ENCODE measurements at places on chromosomes 12 and 14.

DNA sequence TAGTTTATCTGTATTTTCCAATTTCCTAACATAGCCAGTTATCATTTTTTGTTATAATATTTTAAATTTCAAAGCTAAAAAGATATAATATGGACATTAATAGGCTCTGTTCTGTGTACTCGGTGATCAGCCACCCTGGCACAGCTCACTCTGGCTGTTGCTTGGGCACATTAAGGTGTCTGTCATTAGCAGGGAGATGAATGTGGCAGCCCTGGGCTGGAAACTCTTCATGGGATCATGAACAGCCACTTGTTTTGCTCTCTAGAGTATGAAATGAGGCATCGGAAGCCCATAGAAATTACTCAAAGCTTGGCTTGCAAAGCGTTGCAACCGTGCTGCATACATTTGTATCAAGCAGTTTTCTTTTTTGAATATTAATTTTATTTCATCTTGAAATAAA, 233.2 kb downstream of the DACT1 start:
- no peak for DNase-seq

- DNase-seq = no peak
Measured at GRCh38 chr14:91056361-91056760, 4.1 kb downstream of the RPS6KA5 start.

GRCh38 chr12:131789638-131790037, 38.6 kb upstream of the MMP17 start:
- DNase-seq = no peak

GRCh38 chr14:71693381-71693780, 238.8 kb upstream of the RGS6 start:
- no peak for DNase-seq

GRCh38 chr14:58243790-58244555, 670 bp upstream of the PSMA3 start:
- DNase-seq = peak; percentile 89

DNA sequence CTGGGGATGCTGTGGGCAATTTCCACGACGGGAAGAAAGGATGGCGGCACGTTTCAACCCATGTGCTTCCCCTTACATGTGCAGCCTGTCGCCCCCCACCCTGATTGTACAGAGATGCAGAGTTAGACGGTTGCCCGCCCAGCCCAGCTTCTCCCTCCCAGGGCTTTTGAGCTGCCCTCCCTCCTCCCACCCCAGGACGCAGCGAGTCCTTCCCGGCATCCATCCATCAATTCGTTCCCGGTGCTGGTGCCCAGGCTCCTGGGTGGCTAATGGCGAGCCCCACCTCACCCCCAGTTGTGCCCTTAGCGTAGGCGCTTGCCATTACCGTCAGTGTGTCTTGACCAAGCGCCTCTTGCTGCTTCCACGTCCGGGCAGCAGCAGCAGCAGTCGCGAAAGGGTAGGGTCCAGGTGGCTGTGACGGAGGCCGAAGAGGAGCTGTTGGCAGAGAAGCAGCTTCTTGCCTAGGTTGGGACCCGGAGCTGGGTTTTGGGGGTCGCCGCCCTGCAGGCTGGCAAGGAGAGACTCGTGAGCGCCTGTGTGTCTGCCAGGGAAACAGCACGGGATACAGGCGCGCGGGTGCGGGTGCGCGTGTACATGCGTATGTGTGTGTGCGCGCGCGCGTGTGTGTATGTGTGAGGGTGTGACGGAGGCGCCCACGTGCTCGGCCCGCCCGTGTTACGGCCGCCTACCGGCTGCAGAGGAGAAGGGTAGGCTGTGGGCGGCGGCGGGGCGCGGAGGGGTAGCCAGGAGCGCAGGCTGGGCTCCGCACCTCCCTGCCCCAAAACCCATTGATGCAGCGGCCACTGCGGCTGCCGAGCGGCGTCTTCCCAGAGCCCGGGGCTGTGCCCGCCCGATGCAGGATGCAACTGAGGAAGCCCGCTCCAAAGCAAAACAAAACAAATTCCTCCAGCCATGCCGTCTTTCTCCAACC, at the start of gene SLC6A15:
SLC6A15 (minus strand) TSS at position 602 of the 931 bp plus-strand sequence. CDS start 20,679 bp downstream, outside the sequence.
- no peak for DNase-seq

GRCh38 chr12:110266381-110266960, 14.6 kb upstream of the ATP2A2 start:
- DNase-seq = no peak

GRCh38 chr14:88611878-88612277, 49.0 kb downstream of the ZC3H14 start:
- no peak for DNase-seq

DNA sequence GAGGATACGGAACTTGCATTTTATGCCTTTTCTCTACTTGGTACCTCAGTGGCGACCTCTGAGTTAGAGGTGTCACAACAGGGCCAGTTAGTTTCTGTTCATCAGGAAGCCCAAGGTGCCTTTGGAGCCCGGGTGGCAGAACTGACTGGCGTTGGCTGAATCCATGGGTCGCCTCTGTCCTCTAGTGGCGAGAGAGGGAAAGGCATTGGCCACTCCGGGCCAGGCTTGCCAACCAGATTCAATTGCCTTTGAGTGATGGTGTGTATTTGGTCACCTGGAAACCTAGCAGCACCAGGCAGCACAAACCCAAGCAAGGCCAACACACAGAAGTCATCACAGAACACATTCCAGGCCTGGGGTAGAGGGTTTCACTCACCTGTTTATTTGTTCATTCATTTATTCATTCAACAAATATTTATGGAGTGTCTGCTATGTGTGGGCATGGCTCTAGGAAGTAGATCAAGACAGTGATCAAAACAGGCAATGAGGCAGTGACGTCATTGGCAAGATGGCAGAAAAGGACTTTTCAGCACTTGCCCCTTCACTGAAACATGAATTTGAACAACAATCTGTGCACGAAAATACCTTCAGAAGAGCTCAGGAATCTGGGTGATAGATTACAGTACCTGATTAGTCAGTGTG, 40.5 kb upstream of the KCNA5 start:
- peak; percentile 72 for DNase-seq

GRCh38 chr12:45727980-45728629, 1.4 kb upstream of the ARID2 start:
- peak; percentile 60 for DNase-seq

- no peak for DNase-seq
Measured at GRCh38 chr12:28771968-28772367, 377.1 kb upstream of the FAR2 start.

DNA sequence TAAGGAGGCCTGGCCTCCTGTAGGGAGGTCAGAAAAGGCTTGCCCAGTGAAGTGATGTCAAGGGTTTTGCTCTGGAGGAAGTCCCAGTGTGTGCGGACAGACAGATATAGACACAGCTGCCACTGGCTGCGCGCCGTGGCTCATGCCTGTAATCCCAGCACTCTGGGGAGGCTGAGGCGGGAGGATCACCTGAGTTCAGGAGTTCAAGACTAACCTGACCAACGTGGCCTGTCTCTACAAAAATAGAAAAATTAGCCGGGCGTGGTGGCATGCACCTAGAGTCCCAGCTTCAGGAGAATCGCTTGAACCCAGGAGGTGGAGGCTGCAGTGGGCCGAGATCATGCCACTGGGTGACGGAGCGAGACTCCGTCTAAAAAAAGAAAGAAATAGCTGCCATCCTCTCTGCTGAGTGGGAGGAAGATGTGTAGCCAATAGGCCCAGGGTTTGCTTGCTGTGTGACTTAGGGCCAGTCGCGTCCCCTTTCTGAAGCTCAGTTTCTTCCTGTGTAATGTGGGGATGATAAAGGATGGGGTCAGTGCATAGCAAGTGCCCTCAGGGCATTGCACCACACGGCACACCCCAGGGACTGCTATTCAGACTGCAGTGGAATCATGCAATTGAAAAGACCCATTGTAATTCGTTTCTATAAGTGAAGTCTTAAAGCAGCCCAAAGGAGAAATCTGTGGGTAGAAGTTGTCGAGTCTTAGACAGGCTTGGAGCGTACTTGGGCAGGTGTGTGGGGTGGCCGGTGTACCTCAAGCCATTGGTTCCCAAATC, 18.7 kb upstream of the MLEC start:
- DNase-seq = no peak

DNA sequence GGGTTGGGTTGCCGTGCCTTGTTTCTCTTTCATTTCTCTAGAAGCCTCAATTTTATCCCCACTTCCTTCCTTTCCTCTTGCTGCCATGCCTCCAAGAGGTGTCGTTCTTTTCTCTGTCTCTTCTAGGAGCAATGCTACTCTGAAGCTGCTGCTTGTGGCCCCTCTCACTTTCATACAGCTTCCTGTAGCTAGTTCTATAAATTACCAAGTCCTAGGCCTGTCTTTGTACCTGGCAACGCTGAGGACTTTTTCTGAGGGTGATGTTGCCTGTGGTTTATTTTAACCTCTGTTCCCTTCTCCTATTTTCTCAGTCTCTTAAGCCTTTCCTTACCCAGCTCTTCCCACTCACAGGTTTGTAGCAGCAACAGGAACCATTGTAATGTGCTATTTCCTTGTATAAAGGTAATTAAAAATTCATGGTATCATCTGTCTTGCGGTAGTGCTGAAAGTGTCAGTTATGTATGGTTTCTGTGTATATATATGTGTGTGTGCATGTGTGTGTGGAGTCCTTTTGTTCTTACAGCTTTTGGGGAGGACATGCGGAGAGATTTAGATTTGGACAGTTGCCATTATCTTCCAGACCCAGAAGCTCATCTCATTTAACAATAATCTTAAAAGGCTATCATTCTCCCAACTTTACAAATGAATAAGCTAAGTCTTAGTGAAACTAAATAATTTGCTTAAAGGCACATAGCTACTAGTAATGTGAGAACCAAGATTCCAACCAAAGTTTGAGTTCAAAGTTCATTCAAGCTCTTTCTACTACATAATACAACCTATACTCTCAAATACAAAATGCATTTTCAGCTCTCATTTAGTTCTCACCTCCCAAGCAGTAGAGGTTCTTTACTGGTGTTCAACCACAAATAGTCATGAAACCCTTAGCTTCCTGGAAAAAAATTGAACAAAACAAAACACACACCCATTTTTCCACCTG, 43.8 kb downstream of the DDHD1 start:
- no peak for DNase-seq

DNA sequence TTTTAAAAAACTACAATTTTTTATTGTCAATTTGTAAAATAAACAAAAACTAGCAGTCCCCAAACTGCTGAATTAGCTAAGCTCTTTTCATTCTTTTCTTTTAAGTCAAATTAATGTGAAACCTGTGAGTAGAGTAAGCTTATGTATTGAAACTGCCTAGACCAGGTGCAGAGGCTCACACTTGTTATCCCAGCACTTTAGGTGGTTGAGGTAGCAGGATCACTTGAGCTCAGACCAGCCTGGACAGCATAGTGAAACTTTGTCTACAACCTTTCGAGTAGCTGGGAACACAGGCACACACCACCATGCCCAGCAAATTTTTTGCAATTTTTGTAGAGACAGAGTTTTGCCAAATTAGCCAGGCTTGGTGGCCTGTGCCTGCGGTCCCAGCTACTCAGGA, 26.4 kb downstream of the SCFD1 start:
- DNase-seq = no peak

- no peak for DNase-seq
Measured at GRCh38 chr12:114851981-114852380, 168.0 kb upstream of the TBX3 start.

DNA sequence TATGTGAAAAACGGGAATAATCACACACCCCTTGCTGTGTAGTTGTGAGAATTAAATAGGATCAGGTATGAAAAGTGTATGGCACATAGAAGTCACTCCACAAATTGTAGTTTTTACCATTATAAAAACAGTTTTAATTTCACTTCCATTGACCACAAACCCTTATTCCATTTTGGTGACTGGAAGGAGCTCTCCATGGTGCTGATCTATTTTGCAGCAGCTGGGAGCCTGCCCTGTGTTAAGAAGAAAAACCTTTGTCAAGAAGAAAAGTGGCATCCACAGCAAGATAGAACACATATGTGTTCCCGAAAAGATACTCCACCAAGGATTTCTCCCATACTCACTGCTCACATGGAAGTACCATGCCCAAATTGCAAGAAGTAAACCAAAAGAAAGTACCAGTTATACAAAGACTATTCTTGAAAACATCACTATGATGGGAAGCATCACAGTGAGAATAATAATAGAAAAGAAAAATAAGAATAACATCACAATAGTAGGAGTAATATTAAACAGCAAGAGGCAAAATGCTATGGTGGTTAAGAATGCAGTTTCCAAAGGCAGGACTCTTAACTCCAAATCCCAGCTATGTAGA, 58.7 kb downstream of the TUNAR start:
- DNase-seq = peak; percentile 17

GRCh38 chr12:108822497-108823205, 34.7 kb downstream of the SSH1 start:
- DNase-seq = no peak

- DNase-seq = no peak
Measured at GRCh38 chr12:49809906-49810389, 18.3 kb downstream of the NCKAP5L start.

GRCh38 chr12:43812926-43813325, 6.8 kb upstream of the TWF1 start:
- DNase-seq = peak; percentile 44

GRCh38 chr12:121781998-121782979, 11.2 kb downstream of the RHOF start:
- no peak for DNase-seq

- no peak for DNase-seq
Measured at GRCh38 chr14:62247266-62247665, 485.0 kb downstream of the SNAPC1 start.

DNA sequence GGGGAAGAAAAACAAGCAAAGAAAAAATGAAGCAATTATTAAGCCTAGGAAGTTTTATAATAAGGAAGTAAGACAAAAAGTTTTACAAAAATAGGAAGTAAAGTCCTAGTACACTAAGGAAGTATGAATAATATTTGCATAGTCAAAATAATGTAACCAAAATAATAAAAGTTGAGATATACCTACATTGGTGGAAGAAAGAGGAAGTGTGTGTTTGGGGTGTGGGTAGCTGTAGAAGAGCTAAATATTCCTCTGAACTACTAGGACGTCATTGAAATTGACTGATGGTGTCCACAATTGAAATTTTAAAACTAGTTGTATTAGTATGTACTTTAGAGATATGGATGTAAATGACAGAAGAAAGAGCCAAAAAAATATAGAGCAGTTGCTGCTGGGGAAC, 228.4 kb upstream of the OTX2 start:
- DNase-seq = no peak

- no peak for DNase-seq
Measured at GRCh38 chr12:62697893-62698292, 231.3 kb downstream of the MON2 start.

GRCh38 chr12:73547421-73547820, 990.2 kb upstream of the ATXN7L3B start:
- DNase-seq = peak; percentile 5

GRCh38 chr14:101587441-101587911, 26.2 kb downstream of the DIO3 start:
- no peak for DNase-seq

All from RKO (cell line).